ENCODE measurements at places on chromosomes 12 and 14.

DNA sequence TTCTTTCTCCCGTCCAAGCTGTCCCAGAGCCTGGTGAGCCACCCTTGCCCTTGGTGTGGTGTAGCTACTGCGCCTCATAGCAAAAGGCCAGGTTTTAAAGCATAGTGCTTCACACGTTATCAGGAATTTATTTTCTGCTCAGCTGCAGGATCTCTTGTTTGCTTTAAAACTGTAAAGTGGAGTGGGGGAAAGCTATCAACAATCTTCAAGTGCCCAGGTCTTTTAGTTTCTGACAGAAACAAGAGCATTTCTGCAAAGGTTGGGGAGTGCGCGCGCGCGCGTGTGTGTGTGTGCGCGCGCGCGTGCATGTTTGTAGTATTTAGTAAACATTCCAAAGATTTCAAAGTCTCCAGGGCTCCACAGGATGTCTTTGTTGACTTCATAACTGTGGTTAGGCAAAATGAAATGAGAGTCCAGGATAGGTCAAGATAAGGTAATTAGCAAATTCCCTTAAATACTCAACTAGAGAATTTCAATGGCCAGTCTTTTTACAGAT is 45.5 kb downstream of the EML1 start:
- DNase-seq = no peak

DNA sequence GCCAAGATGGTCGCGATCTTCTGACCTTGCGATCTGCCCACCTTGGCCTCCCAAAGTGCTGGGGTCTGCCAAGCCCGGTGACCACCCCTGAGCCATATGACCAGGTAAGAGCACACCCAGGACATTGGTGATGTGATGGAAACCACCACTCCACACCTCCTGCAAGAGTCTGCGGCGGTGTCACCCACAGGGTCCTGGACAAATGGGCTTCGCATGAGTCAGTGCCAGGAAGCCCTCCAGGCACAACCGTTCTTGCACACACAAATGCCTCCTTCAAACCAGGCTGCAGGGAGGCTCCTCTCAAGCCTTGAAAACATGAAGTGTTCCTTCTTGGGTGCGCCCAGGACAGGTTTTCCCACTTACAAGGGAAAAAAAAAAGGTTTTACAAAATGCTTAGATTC is 16.6 kb downstream of the PITPNM2 start:
- DNase-seq = no peak

- peak; percentile 44 for DNase-seq
Measured at GRCh38 chr12:1629338-1630132, 504 bp downstream of the WNT5B start.

DNA sequence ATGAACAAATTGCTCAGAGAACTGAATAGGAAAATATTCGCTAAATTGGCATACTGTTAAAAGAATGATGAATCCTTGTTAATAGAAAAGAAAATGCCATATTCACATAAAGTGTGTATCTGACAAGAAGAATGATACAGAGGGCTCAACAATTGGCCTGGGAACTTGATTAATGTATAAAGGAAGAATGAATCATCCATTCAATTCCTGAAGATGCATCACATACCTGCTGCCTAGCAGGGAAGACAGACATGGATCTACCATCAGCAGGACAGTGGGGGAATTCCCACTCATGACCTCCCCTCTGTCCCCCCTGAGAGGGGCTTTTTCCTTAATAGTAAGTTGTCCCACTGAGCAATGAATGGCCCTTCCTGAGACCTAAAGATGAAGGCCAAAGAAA is 13.5 kb downstream of the PTPN21 start:
- DNase-seq = no peak

- no peak for DNase-seq
Measured at GRCh38 chr12:52628841-52629240, 10.5 kb upstream of the KRT73 start.

DNA sequence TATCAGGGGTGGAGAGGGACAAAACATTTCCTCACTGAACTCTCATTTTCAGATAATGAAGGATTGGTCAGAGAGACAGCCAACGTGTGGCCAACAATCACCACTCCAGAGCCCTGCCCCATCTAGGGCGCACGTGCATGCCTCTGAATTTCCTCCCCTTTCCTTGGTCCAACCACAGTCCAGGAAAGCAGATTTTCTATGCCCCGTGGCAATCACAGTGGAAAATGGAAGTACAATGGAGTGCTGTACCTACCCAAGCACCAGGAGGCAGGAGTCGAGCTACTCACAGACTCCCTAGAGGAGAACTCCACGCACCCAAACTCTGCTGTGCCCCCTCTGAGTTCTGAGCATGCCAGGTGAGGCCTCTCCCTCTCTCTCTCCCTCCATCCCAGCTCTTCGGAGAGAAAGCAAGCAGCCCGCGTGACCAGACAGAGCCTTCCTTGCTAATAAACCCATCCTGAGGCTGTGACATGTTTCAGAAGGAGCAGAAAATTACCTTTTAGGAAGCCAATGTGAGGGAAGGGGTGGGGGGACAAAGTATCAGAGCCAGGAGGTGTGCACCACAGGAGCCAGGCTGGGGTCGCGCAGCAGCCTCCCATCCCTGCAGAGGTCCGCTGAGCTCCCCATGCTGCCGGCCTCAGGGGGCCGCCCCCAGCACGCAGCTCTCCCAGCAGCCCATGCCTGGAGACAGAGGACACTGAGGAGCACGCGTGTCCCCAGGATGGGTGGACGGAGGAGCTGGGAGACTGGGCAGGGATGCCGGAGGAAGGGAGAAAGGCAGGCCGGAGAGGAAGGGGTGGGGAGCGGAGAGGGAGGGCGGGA is 73.4 kb downstream of the PITPNM2 start:
- no peak for DNase-seq

GRCh38 chr12:88145567-88146505 is 3.7 kb downstream of the TMTC3 start:
- DNase-seq = no peak

DNA sequence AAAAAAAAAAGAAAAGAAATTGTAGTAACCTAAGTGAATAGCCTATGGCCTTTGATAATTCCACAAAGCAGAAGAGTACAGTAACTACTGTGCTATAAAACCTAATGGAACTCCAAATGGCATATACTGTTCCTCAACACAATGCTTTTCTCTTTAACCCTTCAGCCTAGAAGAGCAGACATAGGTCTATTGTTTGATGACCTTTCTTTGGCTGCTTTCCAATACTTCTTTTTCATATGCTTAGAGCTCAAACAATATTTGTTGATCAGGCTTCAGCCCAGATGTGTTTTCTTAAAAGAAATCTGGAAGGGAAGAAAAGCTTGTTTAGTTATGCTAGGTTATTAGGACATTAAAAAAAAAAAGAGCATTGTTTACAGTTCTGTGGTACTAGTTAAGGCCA is 116.4 kb downstream of the NTN4 start:
- DNase-seq = no peak

DNA sequence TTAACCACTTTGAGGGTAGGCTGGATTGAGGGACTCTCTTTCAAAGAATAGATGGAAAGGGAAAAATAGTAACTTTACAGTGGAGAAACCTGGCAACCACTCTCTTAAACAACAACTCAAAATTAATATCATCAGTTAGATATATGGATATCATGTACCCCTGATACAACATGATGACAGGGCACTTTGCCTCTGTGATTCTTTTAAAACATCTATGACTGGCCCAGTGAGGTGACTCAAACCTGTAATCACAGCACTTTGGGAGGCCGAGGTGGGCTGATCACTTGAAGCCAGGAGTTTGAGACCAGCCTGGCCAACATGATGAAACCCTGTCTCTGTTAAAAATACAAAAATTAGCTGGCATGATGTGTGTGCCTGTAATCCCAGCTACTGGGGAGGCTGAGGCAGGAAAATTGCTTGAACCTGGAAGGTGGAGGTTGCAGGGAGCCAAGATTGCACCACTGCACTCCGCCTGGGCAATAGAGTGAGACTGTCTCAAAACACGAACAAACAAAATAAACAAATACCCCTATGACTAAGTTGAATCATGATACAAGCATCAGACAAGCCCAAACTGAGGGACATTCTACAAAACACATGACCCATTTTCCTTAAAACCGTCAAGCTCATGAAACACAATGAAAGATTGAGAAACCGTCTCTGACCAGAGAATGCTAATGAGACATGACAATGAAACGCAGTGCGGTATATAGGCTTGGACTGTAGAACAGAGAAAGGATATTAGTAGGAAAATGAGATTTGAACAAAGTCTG is 26.4 kb upstream of the SLC7A8 start:
- no peak for DNase-seq

GRCh38 chr12:116301621-116302020 is 24.1 kb upstream of the MED13L start:
- no peak for DNase-seq

GRCh38 chr14:101104485-101104884 is 201.0 kb upstream of the RTL1 start:
- DNase-seq = no peak

DNA sequence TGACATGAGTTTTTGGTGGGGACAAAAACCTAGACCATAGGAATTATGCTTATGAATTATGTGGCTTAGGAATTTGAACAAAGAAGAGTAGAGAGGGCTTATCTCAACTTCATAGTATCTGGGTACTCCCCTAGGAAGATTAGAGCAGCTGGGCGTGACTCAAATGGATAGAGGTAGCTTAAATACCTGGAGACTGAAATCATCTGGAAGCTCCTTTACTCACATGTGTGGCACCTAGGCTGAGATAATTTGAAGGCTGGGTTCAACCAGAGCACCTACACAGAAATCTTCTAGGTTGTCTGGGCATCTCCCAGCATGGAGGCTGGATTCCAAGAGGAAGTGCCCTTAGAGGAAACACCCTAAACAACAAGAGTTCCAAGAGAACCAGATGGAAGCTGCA is 393.9 kb downstream of the ADAMTS20 start:
- DNase-seq = no peak

GRCh38 chr14:91327250-91327595 is 82.7 kb upstream of the GPR68 start:
- DNase-seq = no peak
